ENCODE measurements at places on chromosomes 11 and 22.

DNA sequence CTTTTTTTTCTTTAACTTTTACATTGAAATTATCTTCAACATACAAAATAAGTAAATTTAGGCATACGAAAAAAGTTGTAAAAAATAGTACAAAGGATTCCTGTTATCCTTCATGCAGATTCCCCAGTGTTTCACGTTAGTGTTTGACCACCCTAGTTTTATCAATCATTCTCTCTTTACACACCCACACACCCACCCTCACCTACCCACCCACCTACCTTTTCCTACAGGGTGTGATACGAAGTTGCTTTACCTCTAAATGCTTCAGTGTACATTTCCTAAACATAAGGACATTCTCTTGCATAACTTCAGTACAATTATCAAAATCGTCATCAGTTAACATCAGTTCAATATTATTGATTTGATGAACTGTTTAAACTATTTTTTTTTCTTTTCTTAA is 37.0 kb downstream of the HIPK3 start:
- no peak for DNase-seq

DNA sequence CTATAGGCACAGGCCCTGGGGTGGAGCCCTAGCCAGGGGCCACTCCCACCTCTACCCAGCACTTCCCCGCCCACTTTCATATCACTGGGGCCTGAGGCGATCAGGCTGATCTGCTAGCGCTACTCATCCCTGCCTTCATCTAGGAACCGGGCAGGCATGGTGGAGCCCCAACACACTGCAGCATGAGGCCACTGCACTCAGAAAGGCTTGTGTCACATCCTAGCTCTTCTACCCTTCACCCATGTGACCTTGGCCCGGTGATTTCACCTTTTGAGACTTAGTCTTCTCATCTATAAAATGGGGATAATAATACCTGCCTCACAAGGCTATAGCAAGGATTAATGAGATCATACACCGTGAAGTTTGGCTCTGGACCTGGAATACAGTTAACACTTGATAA is 18.1 kb upstream of the GDPD5 start:
- no peak for DNase-seq

DNA sequence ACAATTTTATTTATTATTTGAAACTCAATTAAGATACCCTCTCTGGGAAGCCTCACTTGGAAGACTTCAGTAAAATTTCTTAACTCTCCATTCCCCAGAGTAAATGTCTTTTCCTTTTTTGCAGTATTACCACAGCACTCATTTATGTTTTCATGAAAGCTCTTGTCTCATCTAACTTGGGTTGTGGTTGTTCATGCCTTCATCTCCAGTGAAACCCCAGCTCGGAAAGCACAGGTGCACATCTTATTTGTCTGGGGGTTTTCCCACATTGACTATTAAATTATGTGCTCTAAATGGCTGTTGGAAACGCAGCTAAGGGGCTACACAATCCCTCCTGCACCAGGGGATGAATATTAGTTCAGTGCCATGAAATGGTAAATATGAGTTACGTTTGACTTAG is 954.2 kb upstream of the RAG2 start:
- no peak for DNase-seq

GRCh38 chr11:94766713-94767206 is 1.4 kb upstream of the AMOTL1 start:
- DNase-seq: no peak

GRCh38 chr11:1310318-1310687 is 871 bp upstream of the TOLLIP start:
- DNase-seq: no peak

GRCh38 chr11:47499614-47500013 is 50.7 kb upstream of the RAPSN start:
- DNase-seq: no peak

DNA sequence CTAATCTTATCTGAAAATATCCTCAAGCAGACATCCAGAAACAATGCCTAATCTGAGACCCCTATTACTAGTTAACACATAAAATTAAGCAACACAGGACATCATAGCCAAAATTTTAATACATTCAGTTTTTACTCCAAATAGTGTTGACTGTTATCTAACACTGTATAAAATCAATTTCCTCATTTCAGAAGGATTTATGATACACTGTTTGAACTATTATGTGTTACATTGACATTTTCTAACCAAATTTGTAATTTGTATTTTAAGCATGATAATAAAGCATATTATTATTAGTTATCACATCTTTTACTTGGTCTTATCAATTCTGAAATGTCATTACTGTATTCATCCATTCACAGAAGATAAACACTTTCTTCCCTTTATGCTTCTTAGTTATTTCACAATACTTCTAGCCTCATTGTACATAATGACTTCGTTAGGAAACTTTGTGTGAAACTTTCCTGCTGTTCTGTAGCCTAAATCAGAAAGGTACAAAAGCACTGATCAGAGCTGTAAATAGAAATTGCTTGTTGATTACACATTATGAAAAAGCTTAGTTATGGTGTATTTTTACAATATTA is 1248.9 kb downstream of the JRKL start:
- DNase-seq: no peak

DNA sequence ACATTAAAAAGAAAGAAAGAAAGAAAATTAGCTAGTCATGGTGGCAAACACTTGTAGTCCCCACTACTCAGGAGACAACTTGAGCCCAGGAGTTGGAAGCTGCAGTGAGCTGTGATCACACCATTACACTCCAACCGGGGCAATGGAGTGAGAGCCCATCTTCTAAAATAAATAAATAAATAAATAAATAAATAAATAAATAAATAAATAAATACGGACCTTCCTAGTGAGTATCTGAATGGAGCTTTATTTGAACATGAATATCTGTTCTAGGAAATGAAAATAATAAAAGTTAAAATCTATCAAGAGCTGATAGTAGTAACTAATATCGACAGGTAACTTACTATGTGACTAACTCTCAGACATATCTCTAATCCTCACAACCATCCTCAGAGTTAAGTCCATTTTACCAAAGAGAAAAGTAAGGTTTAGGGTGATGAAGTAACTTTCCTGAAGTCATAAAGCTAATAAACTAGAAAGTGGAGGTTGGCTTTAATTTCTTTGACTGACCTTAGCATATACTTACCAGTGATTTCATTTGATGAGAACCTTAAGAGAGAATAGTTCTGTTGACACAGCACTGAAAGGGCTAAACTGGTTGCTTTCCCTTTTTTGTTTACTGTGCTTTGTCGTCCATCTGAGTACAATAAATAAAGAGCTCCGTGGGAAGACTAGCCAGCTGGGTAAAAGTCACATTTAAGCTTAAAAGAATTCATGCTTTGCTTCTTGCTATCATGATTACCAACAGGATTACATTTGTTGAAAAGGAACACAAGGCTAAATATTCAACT is 22.4 kb downstream of the ENTHD1 start:
- DNase-seq: no peak

GRCh38 chr11:59102259-59102765 is 4.7 kb upstream of the FAM111B start:
- DNase-seq: no peak

DNA sequence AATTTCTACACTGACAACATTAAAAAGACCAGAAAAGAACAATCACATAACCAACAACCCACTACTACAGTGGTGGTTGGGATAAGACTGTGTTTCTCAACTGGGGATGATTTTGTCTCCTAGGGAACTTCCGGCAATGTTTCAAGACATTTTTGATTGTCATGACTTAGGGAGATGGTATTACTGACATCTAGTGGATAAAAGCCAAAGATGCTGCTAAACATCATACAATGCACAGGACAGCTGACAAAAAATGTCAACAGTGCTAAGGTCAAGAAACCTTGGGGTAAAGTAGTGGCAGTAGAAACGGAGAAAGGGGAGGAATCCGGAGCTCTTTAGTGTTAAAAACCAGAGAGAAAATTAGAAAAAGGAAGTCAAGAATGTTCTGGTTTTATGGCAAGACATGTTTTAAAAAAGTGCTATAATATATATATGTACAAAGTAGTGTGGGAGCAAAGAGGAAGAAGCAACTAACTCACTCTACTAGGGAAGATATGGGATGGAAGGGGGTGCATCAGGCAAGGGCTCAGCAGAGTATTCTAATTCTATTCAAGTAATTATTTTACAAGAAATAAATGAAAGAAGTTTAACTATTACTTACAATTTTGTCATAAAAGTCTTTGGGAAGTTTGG is 37.2 kb downstream of the CKAP5 start:
- DNase-seq: no peak

DNA sequence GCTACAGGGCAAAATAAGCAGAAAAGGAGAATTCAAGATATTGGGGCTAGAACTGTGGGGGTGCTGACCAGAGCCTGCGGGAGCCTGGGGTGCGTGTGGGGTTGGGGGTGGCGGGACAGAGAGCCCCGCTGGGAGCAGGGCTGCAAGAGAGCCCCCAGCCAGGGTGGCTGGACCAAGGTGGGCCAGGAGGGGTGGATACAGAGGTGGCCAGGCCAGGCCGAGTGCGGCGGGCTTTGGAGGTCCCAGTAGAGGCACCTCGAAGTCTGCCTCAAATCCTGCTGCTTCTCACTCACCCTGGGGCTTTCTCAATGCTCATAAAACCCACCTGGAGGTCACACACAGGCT is 16.9 kb upstream of the MUC5B start:
- no peak for DNase-seq

DNA sequence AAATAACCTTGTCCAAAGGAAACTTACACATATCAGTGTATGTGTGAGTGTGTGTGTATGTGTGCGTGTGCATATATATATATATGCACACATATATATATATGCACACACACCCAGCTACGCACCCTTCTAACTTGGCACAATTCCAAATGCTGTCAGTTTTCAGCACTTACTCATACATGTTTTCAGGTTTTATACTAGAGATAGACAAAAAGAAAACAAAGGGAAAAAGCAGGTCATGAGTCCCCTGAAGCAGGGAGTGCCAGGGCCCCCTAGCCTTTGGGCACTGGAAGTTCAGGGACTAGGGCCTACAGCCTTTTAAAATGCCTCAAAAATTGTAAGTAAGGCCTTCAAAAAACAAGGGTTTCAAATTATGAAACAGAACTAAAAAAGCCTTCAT is 265.4 kb downstream of the CADM1 start:
- DNase-seq: no peak

- DNase-seq: no peak
Observed at GRCh38 chr11:76266286-76267100, 60.2 kb upstream of the WNT11 start.

DNA sequence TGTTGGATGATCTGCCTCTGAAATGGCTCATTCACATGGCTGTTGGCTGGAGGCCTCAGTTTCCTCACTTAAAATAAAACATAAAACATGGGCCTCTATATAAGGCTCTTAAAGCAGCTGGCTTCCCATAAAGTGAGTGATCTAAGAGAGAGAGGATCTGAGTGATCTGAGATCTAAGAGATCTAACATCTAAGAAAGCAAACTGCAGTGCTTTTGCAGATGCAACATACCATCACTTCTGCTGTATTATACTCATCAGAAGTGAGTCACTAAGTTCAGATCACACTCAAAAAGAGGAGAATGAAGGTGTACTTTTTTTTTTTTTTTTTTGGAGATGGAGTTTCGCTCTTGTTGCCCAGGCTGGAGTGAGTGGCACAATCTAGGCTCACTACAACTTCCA is 18.1 kb upstream of the HSPA8 start:
- no peak for DNase-seq

- DNase-seq: no peak
Observed at GRCh38 chr11:12122083-12122482, 11.7 kb downstream of the MICAL2 start.

DNA sequence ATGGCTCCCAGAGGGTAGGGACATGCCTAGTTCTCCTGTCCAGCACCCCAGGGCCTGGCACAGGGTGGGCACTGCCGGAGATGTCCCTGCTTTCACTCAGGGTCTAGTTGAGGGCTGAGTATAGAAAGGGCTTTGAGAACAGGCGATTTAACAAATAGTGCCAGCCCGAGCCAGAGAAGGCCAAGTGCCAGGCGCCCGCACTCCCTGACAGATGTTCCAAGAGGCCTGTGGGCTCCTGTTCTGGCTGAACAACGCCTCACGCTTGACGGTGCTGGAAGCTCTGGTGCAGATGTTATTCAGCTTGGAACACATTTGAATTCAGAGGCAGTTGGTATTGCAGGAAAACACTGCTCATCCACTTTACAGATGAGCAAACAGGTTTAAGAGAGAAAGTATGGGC is 46.5 kb downstream of the NFAM1 start:
- DNase-seq: no peak

DNA sequence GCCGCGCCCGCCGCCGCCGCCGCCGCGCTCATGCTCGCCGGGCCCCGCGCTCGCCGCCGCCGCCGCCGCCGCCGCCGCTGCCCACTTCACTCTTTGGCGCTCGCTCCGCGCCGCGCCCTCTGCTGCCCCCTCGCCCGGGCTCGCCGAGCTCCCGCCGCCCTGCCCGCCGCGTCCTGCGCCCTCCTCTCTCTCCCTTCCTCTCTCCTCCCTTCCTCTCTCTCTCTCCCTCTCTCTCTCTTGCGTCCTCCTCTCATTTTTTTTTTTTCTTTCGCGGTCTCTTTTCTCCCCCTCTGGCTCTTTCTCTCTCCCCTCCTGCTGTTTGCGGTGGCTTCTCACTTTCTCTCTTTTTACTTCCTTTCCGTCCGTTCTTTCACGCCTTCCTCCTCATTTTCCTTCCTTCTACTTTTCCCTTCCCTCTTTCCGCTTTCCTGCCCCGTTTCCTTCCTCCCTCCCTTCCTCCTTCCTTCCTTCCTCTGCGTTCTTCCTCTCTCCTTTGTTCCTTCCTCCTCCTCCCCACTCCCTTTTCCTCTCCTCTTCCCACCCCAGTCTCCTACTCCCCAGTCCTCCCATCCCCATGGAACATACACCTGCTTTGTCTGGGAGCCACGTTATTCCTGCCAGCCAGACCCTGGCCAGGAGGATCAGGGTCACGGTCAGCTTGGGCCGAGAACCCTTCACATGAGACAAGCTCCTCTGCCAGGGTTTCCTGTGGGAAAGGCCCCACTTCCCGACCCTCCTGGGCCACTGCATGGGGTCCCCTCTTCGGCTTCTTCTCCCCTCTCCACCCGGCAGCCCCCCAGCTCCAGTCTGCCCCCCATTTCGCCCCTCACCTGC is 19.3 kb upstream of the SHISAL1 start:
- DNase-seq: no peak

- no peak for DNase-seq
Observed at GRCh38 chr22:48426466-48427380, 1401.0 kb downstream of the BRD1 start.

DNA sequence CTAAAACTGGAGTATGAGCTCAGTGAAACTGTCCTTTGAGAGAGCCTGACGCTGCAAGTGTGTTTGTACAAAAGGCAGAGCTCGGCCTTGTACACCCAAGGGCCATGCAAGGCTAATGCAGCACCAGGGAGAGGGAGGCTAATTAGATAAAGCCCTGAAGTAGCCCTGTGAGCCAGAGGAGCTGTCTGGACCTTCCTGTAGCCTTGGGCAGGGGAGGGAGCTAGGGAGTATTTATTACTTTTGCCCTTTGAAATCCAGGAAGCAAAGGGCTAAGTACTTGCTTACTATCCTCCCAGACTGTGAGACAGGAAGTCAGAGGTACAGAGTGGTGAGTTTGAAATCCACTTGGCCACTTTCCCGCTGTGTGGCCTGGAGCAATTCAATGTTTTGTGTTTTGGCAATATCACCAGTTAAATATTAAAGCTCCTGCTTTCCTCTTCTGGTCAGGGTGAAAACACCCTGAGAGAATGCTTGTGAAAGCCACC is 10.2 kb upstream of the LDHA start:
- DNase-seq: no peak

Measured in cortex of kidney (tissue), 1 donor.